ENCODE measurements at places on chromosomes 6 and 20.

DNA sequence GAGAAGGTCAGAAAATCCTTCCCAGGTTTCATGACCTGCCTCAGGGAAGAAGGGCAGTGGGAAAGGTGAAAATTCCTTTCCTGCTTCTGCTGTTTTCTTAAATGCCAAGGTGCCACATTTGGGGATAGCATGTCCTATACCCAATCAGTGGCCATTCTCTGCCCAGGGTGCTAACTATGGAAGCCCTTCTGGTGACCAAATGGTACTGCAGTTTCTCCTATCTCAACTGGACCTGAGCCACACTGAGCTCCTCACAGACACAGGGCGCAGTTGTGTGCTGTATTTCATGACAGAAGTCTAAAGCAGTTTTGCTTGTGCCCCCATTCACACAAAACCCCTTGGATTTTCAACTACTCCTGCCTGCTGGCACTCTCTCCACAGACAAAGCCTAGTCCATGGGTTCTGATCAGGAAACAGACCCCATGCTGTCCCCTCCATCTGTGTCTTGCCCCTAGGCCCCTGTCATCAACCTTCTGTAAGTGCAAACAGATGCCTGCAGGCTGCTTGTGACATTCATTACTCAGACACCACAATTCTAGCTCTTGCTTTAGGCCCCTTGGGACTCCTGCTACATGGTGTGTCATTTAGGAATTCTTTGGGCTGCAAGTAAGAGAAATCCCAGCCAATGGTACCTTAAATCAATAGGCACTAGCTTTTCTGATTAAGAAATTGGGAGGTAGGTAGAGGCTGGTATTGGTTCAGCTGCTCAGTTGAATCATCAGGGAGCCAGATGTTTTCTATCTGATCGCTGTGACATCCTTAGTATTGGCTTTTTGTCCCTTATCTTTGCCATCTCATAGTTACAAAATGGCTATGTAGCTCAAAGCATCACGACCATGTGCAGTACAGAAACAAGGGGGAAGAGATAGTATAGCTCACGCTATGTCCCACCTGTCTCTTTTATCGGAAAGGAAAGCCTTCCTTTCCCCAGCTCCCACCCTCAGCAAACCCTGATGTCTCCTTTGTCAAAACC is 147.8 kb downstream of the CD83 start:
- no peak for DNase-seq

GRCh38 chr6:40936818-40937251 is 102.2 kb downstream of the UNC5CL start:
- no peak for DNase-seq

- DNase-seq: no peak
These were observed 150.9 kb upstream of the STMND1 start for GRCh38 chr6:16950825-16951495.

DNA sequence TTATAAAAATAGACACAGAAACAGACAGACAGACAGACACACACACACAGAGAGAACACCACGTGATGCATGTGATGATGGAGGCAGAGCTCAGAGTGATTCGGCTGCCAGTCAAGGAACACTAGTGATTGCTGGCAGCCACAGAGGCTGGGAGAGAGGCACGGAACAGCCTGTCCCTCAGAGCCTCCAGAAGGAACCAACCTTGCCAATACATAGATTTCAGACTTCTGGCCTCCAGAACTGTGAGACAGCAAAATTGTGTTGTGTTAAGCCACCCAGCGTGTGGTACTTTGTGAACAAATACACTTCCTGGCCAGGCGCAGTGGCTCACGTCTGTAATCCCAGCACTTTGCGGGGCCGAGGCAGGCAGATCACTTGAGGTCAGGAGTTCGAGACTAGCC is 9.5 kb upstream of the PARD6B start:
- DNase-seq: no peak

GRCh38 chr6:156657296-156657695 is 119.9 kb upstream of the ARID1B start:
- DNase-seq: no peak

- DNase-seq: peak; percentile 35
These were observed 24.6 kb downstream of the DLL1 start for GRCh38 chr6:170266061-170266825.

- no peak for DNase-seq
These were observed 120.7 kb downstream of the TTLL2 start for GRCh38 chr6:167445568-167445967.

- DNase-seq: no peak
These were observed 545 bp downstream of the ACTR5 start for GRCh38 chr20:38748861-38749149.

- no peak for DNase-seq
These were observed 93.0 kb downstream of the ANKRD6 start for GRCh38 chr6:89525786-89526562.

DNA sequence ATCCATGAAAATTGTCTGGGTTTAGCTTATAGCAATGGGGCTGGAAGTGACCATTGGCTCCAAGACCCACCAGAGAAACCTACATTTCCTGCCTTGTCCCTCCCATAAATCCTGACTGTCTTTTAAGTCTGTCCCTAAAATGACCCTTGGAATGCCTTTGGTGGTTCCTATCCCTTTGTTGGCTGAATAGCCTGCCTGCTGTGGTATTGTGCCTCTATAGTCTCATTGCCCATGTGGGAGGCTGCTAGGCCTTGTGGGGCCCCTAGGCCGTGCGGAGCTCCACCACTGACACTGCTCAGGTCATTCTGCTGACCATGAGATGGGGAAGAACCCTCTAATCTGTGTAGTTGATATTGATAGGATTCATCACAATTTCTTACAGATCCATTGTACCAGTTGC is 43.3 kb downstream of the SCP2D1 start:
- DNase-seq: no peak

DNA sequence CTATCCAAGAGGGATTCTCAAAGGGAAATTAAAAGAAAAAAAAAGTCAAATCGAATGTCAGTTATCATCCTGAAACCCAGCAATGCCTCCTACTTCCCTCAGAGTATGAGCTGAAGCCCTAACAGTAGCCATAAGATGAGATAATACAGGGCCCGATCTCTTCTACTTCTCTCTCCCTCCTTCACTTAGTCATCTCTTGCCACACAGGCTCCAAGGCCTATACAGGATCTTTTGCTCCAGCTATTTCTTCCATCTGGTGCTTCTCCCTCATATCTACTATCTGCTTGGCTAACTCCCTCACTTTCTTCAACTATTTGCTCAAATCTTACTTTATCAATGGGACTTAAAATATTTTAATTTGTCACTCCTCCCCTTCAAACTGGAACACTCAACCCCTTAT is 215.3 kb downstream of the RNGTT start:
- no peak for DNase-seq

DNA sequence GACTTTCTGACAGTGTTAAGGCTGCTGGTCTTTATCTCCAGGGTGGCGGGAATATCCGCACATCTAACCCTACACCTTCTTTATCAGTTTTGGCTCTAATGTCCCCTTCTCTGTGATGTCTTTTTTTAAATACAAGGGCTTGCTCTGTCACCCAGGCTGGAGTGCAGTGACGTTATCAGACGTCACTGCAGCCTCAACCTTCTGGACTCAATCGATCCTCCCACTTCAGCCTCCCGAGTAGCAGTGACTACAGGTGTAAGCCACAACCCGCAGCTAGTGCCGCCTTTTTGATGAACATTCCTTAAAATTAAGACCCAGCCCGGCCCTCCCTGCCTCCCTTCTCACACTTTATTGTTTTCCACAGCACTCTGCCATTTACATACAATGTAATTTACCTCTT is 120.1 kb upstream of the CDH4 start:
- no peak for DNase-seq

- DNase-seq: no peak
These were observed 55.4 kb downstream of the GFOD1 start for GRCh38 chr6:13431861-13432465.

- DNase-seq: peak; percentile 45
These were observed 1.9 kb downstream of the JARID2 start for GRCh38 chr6:15247500-15248450.

GRCh38 chr20:36777576-36777975 is 4.0 kb upstream of the DSN1 start:
- no peak for DNase-seq

- DNase-seq: no peak
These were observed 19.8 kb downstream of the GMPR start for GRCh38 chr6:16257999-16258708.

DNA sequence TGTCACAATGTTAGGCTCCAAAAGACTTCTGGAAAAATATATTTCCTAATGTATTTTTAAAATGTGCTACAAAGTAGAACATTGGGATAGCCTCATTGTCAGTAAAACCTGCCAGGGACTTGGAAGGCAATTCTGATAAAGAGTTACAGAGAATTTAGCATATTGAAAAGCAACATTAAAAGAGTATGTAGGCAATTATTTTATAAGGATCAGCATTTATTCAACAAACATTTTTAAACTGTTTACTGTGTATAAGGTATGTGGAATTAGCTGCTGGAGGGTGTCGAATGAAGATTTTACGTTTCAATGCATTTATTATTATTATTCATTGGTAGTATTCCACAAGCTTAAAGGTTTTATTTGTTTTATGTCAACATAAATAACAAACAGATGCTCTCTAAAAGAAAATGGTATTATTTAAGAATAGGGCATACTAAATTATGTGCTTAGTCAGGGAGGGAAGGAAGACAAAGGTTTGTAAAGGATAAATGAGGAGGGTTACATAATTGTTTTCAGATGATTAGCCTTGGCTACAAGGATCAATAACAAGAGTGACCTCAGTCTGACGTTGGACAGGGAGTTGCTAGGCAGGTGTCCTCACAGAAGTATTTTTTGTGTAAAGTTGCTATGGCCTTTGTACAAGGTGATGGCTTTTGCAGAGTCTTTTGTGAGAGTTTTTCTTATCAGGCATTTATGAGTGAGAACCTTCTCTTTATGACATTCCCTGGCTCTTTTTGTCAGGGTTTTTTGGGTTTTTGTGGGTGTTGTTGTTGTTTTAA is 313.4 kb upstream of the PLCB4 start:
- DNase-seq: no peak

- DNase-seq: no peak
These were observed 213.8 kb downstream of the IBTK start for GRCh38 chr6:82033631-82034211.

DNA sequence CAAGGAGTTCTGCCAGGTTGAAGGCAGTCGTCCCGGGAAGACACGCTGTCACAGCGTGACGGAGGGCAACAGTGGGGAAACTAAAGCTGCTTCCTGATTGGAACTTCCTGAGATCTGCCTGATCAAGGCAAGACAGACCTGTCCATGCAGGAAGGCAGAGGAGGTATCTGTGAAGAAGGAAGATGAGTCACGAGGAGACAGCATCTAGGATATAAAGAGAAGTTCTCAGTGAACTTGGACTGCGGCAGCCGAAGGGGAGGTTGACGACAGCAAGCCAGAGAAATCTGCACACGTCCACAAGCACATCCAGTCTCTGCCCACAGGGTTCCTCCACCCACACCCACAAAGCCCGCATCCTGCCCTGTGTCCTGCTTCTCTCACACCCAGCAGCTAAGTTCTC is 38.6 kb downstream of the PREP start:
- DNase-seq: no peak

DNA sequence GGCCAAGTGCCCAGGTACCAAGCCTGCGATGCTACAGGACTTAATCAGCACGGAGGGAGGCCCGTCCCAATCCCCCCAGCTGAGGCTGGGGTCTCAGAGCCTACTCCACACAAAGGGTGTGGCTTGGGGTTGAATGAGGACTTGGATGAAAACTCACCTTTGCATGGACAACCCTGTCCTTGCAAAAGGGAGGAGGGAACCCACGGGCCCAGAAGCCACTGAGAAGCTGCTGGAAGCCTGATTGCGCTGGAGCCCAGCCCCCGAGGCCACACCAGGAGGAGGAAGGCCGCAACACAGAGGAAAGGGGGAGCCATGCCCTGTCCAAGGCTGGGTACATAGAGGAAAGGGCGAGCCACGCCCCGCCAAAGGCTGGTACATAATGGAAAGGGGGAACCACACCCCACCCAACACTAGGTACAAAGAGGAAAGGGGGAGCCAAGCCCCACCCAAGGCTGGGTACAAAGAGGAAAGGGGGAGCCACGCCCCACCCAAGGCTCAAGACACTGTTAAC is 158.8 kb downstream of the DLL1 start:
- no peak for DNase-seq

DNA sequence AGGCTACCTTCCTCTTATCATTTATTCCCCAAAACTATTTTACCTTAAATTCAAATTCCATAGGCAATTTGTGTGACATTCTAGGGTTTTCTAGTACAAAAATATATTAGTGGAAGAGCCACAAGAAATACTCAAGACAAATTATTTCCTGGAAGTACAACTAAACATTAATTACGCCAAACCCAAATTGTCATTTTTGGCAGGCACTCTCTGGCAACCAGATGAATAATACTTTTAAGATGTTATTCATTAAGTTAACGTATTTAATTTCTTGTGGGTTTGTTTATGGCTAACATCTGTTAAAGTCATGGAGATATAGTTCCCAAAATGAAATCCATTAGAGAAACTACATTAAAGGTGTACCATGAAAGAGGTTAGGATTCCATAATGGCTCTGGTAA is 40.5 kb downstream of the HMGN3 start:
- no peak for DNase-seq

GRCh38 chr20:46031014-46031569 is 2.1 kb downstream of the SLC12A5 start:
- DNase-seq: no peak

DNA sequence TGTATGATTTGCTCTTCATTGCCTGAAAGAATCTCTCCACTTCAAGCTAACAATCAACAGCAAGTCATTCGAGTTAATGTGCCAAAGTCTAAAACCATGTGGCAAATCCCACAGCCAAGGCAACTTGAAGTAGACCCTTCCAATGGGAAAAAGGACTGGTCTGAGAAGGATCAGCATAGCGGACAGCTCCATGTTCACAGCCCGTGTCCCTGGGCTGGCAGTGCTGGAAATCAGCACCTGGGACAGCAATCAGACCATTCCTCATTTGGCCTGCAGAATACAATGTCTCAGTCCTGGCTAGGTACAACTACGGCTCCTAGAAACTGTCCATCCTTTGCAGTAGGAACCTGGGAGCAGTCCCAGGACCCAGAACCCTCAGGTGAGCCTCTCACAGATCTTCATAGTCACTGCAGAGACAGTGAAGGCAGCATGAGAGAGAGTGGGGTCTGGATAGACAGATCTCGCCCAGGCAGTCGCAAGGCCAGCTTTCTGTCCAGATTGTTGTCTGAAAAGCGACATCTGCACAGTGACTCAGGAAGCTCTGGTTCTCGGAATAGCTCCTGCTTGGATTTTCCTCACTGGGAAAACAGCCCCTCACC is 1.1 kb downstream of the GJA10 start:
- DNase-seq: no peak

- DNase-seq: no peak
These were observed 33.8 kb downstream of the SCAND1 start for GRCh38 chr20:35920523-35920922.

GRCh38 chr6:88586371-88587149 is 376.9 kb downstream of the RNGTT start:
- no peak for DNase-seq

GRCh38 chr6:157188213-157188612 is 135.1 kb downstream of the TMEM242 start:
- no peak for DNase-seq

DNA sequence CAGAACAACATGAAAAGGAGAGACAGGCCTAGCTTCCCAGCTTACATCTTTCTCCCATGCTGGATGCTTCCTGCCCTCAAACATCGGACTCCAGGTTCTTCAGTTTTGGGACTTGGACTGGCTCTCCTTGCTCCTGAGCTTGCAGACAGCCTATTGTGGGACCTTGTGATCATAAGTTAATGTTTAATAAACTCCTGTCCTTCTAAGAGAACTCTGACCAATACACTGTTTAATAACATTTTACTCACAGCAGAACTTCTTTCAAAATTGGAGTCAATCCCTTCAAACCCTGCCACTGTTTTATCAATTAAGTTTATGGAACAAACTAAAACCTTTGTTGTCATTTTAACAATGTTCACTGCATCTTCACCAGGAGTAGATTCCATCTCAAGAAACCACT is 111.4 kb downstream of the PREP start:
- DNase-seq: no peak
